Ureter (tissue), 1 donor: ENCODE measurements at places on chromosomes 12 and 14.

GRCh38 chr12:56321027-56321426, 5.2 kb upstream of the CNPY2 start:
- no peak for DNase-seq

DNA sequence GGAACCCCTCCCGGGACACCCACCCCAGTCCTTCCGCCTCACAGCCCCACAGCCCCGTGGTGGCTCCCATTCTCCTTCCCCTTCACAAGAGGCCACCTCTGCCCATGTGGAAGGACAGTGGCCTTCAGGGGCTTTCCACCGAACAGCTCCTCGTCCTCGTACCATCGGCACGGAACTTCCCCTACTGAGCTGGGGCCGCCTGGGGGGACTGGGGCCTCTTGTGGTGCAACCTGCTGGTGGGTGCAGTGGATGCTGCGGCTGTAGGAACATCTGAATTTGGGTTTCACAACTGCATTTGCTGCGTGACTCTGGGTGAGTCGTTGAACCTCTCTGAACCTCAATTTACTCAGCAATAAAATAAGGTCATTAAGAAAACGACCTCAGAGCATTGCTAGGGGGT, 50.9 kb downstream of the RFLNA start:
- DNase-seq: no peak

DNA sequence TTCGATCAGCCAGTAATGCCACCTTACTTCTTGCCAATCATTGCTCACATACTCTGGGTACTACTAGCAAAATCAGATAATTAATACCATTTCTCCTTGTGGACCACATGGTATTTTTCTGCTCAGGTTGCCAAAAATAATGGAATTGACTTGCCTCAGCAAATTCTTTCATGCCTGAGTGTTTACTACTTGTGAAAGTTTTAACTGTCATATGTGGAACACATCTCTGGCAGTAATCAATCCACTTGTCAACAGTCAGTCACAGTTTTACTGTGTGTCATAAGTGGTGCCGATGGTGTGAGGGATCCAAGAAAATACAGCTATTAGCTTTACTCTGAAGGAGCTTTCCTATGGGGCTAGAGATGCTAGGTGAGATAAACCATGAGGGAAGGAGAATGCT, 55.3 kb upstream of the ATF1 start:
- DNase-seq: no peak

GRCh38 chr12:122356192-122356635, 66.3 kb downstream of the CLIP1 start:
- DNase-seq: no peak

- DNase-seq: no peak
These were observed 89.4 kb downstream of the GALNT9 start for GRCh38 chr12:132239796-132240668.

DNA sequence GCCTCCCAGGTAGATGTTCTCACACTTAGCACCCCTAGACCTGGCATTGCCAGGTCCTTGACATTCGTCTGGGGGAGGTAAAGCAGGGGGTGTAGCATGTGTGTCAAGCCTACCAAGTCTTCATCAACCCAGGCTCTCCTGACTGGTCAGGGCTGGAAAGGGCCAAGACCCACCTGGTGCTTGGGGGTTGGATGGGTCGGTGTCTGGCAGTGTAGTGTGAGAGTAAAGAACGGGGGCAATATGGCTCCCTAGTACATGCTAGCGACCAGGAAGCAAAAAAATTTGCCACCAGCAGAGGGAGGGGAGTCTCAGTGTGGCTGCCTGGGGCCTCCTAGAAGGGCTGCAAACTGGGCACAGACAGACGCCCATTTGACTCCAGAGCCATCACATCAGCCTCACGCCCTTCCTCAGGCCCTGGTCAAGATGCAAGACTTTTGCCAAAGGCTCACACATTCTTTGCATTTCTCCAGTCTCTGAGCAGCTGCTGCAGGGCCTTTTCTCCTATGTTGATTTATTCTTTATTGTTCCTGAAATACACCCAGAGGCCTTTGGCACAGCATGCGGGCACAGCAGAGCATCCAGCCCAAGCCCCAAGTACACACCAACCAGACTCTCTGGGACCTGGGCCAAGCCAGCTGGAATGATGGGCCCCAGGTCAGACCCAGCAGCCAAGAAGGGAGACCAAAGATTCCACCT, 38.3 kb upstream of the PNMA1 start:
- peak; percentile 83 for DNase-seq

GRCh38 chr14:100149851-100150611, 9.4 kb downstream of the DEGS2 start:
- DNase-seq: peak; percentile 82

GRCh38 chr12:45256721-45257120, 40.8 kb downstream of the ANO6 start:
- DNase-seq: no peak

DNA sequence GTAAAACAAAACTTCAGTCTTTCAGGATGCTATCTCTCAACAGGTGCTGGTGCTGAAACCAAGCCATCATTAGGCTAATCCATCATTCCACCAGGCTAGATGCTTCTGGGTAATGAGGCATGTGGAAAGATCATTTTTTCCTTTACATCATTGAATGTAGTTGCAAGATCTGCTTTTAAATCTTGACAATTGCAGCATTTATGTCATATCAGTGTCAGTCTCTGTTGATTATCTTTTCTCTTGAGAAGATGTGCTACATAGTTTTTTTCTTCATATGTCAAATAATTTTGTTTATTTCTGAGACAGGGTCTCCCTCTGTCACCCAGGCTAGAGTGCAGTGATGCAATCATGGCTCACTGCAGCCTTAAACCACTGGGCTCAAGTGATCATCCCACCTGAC, 16.2 kb upstream of the EXD2 start:
- no peak for DNase-seq

DNA sequence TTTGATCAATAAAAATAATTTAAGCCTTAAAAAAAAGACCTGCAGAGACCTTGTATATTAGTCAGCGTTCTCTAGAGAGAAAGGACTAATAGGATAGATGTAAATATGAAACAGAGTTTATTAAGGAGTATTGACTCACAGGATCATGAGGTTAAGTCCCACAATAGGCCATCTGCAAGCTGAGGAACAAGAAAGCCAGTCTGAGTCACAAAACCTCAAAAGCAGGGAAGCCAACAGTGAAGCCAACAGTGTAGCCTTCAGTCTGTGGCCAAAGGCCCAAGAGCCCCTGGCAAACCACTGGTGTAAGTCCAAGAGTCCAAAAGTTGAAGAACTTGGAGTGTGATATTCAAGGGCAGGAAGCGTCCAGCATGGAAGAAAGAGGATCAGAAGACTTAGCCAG, 66.3 kb downstream of the TBX5 start:
- no peak for DNase-seq

GRCh38 chr12:52617403-52617785, 965 bp downstream of the KRT73 start:
- no peak for DNase-seq

DNA sequence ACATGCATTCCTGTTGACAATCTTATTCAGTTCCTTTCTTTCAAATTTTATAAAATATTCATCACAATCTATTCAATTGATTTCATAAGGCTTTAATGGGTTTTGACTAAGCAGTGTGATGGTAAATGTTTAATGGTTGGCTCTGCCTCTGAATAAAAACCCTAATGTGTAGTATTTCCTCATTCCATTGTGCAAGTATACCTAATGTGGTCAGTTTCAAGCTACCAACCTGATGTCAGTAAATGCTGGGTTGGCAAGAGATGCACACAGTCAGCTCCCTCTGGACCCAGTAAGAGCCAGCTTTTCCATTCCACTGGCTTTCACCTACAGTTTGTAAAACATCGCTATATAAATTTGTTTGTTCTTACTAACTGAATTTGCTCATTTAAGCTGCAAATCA, 53.9 kb downstream of the METTL25 start:
- no peak for DNase-seq

GRCh38 chr14:106372870-106373652, 846.7 kb downstream of the TMEM121 start:
- peak; percentile 48 for DNase-seq

GRCh38 chr14:94545131-94545841, 16.0 kb upstream of the SERPINA4 start:
- no peak for DNase-seq

DNA sequence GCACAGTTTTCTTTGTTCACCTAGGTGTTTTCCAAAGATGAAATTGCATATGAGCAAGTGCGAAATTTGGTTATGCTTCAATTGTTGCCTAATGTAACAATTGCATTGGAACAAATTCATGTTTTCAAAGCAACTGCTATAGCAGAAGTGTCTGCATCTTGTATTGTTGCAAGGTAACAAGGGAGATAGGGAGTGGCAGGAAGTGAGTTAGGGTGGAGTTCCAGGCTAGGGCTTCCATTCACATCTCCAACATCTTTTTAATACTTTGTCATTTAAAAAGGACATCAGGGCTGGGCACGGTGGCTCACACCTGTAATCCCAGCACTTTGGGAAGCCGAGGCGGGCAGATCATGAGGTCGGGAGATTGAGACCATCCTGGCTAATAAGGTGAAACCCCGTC, 312.3 kb upstream of the E2F7 start:
- no peak for DNase-seq

- DNase-seq: peak; percentile 48
These were observed 211.1 kb upstream of the RGS6 start for GRCh38 chr14:71720978-71721624.

GRCh38 chr14:30657050-30657449, 34.9 kb downstream of the SCFD1 start:
- DNase-seq: no peak

- DNase-seq: no peak
These were observed 454.2 kb downstream of the AEBP2 start for GRCh38 chr12:19893514-19893913.

DNA sequence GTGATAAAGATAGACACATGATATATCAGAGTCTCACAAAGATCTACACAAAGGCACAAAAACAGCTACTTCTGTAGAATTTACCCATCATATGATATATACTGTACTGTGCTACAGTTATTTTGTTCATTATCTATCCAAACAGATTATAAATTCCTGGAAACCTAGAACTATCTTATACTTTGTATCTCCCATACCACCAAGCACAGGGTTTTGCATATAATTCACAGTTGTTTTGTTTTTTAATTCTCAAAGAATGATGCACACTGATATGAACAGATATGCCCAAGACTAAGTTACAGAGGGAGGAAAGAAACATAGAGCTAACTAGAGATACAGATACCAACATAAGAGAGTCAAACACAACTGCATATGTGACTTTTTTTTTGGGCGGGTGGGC, 3.4 kb downstream of the PRKAG1 start:
- DNase-seq: no peak

- DNase-seq: no peak
These were observed 59.0 kb downstream of the GALNT16 start for GRCh38 chr14:69318901-69319475.

DNA sequence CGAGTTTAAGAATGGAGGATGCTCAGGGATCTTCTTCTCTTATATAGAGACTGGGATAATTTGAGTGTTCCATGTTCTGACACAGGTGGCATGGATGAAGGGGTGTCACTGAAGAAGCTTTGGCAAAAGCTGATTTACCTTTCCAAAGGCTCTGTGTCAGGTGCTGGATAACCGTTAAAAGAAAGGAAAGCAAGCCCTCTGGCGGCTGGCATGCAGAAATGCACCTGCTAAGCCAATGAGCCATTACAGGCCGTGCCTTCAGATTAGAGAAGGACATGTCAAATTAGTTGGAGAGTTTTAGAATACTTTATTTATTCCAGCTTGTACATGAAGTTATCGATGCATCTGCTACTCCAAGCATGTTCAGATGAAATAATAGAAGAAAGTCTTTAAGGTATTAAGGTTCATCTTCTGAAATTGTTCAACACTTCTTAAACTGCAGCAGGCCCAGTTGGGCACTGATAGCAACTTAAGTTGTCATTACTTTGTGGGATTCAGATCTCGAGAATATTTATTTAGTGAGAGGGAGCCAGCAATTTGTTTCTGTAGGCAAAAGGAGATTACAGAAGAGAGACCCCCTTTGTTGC, 678.2 kb downstream of the NRXN3 start:
- no peak for DNase-seq

- no peak for DNase-seq
These were observed 76.9 kb downstream of the PTCSC3 start for GRCh38 chr14:36099619-36100018.

DNA sequence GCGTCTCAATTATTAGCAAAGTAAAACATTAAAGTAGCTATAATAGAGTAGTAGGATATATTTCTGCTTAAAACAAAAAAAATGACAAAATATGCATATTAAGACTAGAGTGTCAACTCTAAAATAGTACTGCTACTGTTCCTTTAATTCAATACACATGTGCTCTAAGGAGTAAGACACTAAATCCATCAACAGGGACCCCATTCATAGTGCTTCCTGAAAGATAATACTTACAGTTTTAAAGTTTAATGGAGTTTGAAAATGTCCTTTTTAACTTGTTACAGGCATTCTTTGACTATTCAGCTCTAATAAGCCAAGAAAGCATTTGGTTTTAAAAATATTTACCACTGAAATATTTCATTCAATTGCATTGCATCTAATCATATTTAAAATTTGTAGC, 145.2 kb downstream of the ADAMTS20 start:
- DNase-seq: no peak

DNA sequence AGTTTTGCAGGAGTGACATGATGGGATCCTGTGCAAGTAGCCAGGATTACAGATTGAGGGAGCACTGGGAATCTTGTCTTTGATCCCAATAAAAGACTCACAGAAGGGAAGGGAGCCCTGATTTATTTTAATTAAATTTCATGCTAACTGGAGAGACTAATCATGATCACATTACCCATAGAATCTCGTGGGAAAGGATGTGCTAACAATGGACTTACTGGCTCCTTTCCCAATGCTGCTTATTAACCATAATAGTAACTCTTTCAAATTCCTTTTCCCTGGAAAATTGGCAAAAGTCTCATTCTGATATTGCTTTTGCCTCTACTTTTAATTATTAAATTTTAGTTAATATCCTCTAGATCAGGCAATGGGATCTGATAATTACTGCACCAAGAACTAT, 174.8 kb upstream of the AVPR1A start:
- DNase-seq: no peak

DNA sequence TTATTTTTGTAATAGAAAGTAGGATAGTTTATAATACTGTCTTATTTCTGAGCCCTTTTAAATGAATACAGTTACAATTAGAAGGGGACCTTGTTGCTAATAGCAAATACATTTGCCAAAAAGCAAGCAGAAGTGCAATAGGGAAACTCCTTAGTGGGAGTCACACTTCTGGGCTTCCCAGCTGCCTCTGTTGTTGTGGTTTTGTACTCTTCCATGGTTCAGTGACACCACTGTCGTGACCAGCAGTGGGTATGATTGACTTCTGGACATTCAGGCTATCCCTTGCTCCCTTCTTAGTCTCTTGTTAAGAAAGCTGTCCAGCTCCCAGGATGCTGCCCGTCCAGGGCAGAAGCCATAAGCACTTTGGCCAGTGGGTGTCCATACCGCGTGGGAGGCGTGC, 22.6 kb downstream of the TCTN1 start:
- no peak for DNase-seq

- DNase-seq: no peak
These were observed 14.9 kb downstream of the ATP2B1 start for GRCh38 chr12:89693639-89694202.

GRCh38 chr14:72945356-72946027, 19.2 kb downstream of the DCAF4 start:
- no peak for DNase-seq

DNA sequence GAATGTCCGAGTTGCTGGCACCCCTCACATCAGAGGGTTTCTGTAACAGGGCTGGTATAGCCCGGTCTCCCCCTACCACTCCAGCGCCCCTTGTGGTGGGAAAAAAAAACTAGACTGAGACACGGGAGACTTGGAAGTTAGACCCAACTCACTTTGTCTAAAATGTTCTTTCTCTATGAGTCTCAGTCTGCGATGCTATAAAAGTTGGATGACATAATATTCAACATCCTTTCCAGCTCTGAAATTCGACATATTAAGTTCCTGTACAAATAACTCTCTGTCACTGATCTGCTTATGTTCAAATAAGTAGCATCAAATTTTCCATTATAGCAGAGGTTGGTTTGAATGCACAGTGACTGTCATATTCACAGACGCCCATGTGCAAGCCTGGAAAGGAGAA, 25.7 kb upstream of the TC2N start:
- DNase-seq: no peak
